MG63 (cell line): ENCODE measurements at places on chromosomes 2 and 18. TPM values are rescaled to one million over a fixed set of nuclear protein-coding genes. Genes with fewer than 3 reads are reported as not detected.

Gene HOXD13
- 3.4 and 5.4 TPM in 2 replicates for total RNA-seq

Gene MC4R
- total RNA-seq = not detected in 2 replicates

Gene LOXHD1
- total RNA-seq = not detected in 2 replicates

Gene PROM2
- 2.0 and 2.3 TPM in 2 replicates for total RNA-seq

- no peak for DNase-seq
These were observed 76.6 kb downstream of the EIPR1 start for GRCh38 chr2:3301001-3301400.

- DNase-seq = no peak
These were observed 88.7 kb downstream of the SLC8A1 start for GRCh38 chr2:40363231-40363630.

DNA sequence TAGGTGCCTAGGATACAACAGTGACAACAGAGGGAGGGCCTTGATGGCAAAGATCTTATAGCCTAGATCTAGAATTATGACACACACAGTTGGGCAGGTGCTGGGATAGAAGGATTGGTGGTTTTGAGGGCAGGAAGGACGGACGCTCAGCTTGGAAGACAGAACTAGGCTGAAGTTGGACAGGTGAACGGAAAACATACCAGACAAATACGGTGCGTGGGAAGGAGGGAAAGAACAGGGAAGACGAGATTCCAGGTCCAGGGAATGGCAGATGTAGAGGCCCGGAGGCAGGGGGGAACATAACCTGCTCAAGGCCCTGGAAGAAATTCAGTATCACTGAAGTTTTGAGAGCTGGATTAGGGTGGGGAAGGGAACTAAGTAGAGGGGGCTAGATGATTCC, 40.8 kb downstream of the CRACDL start:
- no peak for DNase-seq

DNA sequence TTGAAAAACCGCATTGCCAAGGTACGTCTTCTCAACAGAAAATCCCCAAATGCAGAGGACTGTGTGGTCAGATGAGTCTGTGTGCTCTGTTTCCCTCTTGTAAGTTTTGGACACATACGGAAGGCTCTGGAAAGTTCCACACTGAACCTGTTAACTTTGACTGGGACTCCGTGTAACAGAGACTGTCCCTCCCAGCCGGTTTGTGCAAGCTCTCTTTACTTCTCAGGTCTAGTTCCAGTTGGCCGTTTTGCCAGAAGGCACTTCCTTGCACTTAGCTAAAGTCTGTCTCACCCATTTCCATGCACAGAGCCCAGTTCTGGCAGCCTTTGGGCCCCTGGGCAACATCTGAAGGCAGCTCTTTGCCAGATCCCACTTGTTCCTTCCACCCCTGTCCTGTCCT, 22.0 kb downstream of the EFHD1 start:
- DNase-seq = no peak

DNA sequence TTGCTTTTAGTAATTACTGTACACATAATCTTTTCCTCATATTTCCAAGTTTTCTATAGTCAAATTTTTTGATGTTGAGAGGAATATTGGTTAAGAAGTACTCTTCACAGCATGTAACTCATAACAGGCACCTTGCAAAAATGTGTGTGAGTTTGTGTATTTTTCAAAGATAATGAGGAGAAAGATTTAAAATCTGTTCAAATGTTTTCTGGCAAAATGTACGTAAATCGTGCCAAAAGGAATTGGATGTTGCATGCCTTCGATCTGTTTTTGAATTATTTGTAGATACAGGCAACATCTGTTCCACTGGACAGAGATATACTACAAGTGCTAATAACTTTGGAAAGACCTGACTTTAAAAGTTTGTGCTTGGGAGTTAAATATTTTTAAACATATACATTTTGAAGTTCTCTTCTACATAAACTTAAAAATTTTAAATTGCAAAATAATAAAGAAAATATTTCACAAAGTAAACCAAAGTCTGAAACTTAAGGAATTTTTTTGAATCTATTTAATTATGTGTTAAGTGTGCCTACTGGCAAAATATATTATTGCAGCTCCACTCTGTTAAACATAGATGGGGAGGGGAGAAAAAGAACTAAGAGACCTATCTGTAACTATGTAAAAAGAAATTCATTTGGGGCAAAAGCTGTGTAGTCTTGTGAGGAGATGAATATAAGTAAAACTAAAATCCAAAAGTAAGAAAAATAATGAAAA, 133.5 kb upstream of the UBE2E3 start:
- no peak for DNase-seq

GRCh38 chr2:220482716-220483115, 855.3 kb downstream of the SLC4A3 start:
- no peak for DNase-seq

- peak; percentile 59 for DNase-seq
These were observed 69.4 kb upstream of the REV1 start for GRCh38 chr2:99559075-99559662.

DNA sequence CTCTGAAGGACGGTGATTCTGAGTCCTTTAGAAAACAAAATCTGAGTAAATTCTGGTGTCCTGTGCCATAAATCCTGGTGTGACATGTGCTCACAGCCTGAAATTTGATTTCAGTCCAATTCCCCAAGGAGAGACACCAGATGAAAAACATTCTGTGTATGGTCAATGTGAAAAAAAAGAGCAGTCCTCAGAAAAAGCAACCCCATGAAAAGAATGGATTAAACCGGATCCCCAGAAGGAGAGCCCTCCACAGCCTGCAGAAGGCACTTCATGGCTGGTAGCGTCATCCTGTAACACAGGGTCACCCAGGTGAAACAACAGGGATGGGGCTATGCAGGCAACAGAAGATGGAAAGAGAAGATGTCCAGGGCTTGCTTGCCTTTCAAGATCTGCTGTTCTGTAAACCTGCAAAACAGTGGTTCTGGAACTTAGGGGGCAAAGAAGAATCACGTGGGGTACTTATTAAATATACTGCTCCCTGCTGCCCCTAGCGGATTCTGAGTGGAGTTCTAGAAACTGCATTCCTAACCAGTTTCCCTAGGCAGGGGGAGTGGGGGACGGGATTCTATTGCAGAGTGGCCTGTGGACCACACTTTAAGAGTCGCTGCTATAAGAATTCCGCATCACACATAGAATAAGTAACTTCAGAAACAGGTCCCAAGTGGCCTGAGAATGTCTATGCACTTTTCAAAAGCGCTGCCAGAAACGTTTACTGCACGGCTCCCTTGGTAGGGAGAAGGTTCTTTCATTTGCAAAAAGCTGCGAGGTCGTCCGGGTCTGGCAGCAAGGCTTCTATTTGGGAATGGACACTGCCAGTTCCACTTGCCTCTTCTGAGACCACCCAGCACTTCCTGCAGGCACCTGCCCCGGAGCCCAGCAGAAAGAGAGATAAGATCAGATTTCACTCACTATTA, 118.9 kb upstream of the ARL5A start:
- DNase-seq = peak; percentile 20

GRCh38 chr18:31149351-31149750, 13.3 kb downstream of the DSC1 start:
- no peak for DNase-seq
